ENCODE measurements at places on chromosomes 5 and 9.
A peak's percentile ranks its signal among the peaks of the same experiment; 100 is the strongest.

DNA sequence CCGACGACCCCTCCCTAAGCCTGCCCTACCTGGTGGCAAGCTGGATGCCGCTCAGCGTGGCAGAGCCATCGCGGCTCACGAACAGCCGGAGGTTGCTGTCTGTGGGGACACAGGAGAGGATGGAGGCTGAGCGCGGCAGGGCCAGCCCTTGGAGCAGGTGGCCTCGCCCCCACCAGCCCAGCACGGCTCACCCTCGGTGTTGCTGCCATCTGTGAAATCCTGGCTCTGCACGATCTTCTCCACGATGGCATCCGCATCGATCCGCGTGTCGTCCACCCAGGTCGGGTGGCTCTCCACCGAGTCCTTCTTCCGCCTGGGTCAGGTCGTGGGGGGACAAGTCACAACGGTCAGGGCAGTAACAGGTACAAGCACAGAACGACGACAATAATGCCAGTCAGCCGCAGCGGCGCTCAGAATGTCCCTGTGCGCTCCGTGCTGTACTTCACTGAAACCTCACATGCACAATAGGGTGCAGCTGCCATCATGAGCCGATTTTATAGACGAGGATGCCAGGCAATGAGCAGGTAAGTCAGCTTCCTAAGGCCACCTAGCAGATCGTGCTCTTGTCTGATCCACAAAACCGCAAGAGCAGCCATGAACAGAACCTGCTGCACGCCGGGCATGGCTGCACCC, 7.0 kb upstream of the DPM2 start:
- DNase-seq, result no peak

- DNase-seq, result no peak
Measured at GRCh38 chr5:88188458-88189132, 80.0 kb downstream of the TMEM161B start.

GRCh38 chr5:171158581-171158980, 150.5 kb upstream of the TLX3 start:
- DNase-seq, result no peak

- DNase-seq, result no peak
Measured at GRCh38 chr9:130172858-130173665, 858 bp downstream of the NCS1 start.

DNA sequence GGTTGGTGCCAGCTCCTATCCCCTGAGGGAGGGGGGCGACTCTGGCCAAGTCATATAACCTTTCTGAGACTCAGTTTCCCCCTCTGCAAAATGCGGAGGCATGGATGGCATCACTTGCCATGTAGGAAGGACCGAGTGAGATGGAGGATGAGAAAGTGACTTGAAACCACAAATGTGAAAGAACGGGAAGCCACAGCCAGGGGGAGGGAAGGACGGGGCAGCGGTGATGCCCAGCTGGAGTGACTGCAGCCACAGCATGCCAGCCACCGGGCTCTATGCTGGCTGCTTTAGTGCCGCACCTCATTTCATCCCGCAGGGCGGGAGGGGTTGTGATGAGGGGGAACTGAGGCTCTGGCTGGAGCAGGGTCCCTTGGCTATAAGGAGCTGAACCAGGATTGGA, 74.5 kb downstream of the HMCN2 start:
- DNase-seq, result no peak

GRCh38 chr5:16260000-16260399, 80.4 kb upstream of the MARCHF11 start:
- DNase-seq, result no peak

- no peak for DNase-seq
Measured at GRCh38 chr9:89721971-89722530, 117.2 kb downstream of the GADD45G start.

- DNase-seq, result no peak
Measured at GRCh38 chr5:140926443-140927227, 536 bp downstream of the PCDHAC1 start.

DNA sequence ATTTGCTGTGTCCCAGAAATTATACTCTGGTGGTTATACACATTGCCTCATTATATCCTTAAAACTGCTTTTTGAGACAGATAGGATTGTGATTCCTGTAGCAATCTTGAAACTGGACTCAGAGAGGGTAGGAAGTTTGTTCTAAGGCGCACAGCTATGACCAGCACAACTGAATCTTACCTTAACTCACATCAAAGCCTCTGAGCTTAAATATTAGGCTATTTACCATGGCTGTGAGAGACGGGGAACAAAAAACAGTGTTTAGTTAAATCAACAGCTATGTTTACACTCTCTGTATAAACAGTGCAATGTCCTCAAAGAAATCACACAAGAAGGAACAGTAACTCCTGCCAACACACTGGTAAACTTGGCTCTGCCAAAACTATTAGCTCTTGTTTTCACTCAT, 50.9 kb upstream of the TUT7 start:
- DNase-seq, result no peak

DNA sequence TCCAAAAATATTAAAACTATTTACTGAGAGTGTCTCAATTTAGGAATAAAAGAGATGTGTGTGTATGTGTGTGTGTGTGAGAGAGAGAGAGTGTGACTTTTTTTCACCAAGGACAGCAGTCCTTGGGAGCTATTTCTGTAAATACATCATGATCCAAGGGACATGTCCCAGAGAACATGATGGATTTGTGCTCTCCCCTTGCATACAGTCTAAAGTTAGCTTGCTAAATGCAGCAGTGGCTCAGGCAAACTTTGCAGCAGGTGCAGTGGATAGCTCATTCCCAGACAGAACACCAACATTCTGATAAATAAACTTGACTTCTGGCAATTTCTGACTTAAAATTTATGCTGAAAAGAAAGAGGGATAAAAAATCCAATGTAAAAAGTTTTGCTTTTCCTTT, 55.4 kb upstream of the SGCD start:
- no peak for DNase-seq

DNA sequence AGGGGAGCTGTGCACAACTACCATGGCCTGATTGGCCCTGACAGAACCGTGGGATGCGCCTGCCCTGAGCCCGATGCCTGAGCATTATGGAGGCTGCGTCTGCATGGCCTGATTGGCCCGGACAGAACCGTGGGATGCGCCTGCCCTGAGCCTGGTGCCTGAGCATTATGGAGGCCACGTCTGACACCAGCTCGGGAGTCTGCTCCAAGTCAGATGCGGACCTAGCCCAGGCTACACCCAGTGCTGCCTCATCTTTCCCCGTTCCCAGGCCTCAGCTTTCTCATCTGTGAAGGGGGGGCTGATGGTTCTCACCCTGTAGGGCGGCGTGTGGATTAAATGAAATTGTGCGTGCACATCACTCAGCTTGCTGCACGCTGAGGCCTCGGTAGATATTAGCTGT, 7.3 kb downstream of the CEP72 start:
- DNase-seq, result no peak

DNA sequence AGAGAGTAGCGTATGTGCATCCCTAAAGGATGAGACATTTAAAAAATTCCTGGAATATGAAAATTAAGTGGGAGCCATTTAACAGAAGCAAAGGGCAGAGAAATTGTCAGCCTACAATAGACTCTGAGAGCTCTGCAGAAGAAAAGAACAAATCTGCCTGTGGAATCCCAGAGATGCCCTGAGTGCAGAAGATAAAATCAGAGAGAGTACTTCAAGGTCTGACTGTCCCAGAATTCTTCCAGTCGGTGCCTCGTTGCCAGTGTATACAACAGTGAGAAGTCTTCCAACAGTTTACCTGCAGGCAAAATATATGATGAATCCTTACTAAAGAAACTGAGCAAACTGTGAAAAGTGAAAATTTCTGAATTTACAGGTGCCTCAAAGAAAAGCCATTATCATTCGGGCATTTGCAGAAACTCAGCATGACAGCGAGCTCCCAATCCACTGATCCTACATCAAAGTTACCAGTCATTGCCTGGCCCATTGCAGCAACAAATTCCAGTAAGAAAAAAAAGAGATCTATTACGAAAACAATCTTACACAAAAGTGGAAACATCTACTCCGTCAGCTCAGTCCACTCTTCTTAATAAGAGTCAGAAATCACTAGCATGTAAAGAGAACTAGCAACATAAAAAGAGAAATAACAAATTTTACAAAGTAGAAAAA, 92.8 kb upstream of the VCAN start:
- DNase-seq, result no peak

DNA sequence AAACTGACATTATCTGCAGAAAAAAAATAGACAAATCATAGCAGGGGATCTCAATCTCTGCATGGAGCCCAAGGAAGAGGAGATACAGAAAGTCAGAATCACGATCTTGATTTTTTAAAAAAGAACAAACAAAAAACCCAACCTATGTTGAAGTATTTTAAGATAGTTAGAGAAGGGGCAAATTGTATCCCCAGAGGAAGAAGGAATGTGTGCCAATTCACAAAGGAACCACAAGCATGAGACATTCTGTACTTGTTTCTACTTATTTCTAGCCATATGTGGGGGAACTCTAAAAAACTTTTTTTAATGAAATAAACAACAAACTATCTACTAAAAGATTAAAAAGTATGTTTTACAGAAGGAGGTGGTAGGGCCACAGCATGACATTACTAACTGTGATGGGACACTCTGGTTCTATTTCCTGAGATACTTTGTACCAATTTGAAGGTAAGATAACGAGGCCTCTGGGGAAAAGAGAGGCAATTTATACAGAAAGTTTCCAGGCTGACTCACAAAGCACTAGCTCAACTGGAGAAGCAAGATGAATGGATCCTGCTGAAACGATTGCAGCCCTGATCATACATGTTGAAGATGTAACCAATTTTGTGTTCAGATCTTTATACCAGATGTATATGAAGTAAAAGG, 22.5 kb downstream of the RANBP3L start:
- DNase-seq, result peak; percentile 37

GRCh38 chr5:130168211-130168610, 263.9 kb downstream of the CHSY3 start:
- DNase-seq, result no peak

GRCh38 chr9:101443364-101443771, 7.8 kb upstream of the ALDOB start:
- no peak for DNase-seq

DNA sequence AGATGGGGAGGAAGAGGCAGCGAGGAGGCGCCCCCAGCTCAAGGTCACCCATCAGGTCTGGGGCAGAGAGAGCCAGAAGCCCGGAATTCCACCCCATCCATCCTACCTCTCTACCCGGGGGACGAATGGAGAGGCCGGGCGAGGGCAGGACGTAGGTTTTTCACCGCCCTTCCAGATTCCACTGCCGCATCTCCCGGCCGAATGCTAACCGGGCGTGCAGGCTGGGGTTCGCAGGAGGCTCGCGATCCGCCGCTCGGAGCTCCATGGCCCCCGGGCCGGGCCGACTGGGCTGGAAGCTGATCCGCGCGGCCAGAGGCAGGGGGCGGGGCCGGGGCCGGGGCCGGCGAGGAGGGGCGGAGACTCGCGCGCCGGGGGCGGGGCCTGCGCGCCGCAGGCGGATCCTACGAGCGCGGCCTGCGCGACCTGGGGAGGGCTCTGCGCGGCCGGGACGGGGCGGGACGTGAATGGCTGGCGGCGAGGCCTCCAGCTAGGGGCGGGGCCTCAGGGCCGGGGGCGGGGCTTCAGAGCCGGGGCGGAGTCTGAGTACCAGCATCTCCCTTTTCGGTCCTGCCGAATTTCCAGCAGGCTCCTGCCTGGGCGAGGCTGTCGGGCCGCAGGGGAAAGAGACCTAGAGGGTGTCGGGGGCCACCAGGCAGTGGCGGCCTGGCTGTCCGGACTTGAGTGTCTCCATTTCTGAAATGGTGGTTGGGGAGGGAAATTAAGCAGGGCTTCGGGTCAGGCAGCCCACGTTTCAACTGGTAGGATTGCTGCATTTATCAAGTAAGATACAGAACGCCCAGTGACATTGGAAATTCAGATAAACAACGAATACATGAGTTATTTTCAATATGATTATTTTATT, at the start of gene ST6GALNAC4:
ST6GALNAC4 (minus strand) TSS at position 322 of the 862 bp plus-strand sequence. CDS start 622 bp downstream, outside the sequence.
- no peak for DNase-seq

GRCh38 chr5:147481874-147482705, 27.8 kb downstream of the DPYSL3 start:
- DNase-seq, result peak; percentile 32

DNA sequence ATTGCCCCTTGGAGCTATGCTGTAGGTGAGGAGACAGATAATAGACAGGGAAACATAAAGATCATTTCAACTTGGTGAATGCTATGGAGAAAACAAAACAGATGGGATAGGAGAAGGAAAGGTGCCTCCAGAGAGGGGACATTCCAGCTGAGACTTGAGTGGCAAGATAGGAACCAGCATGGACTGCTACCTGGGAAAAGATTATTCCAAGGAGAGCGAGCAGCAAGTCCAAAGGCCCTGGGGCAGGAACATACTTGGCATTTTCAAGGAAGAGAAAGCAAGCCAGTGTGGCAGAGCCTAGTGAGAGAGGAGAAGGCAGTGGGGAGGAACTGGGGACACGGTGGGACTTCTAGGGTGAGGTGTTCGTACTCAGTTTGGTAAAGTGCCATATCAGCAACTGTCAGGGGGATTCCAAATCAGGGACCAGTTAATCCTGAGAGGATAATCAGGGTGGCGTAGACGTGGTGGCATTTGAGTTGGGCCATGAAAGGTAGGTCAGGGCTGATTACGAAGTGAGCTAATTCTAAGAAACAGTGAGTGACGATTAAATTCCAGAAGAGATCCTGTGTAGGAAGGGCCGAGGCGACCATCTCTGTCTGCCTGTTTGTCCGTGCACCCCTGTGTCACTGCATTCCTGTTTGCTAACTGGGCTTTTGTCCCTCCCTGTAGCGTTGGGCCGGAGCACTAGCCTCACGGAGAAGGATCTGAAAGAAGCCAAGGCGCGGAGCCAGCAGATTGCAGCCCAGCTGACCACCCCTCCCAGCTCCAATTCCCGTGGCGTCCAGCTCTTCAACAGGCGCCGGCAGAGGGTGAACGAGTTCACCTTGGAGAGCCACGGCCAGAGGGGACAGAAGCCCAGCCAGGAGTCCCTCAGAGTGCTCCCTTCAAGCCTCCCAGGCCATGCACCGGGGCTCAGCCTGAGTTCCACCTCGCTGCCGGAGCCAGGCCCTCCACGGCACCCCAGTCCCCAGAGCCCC, 7.1 kb downstream of the SYNPO start:
- DNase-seq, result no peak

- DNase-seq, result no peak
Measured at GRCh38 chr9:113566712-113567071, 103.2 kb downstream of the RGS3 start.

- no peak for DNase-seq
Measured at GRCh38 chr9:95830768-95831167, 44.7 kb upstream of the ERCC6L2 start.

GRCh38 chr9:4035777-4036176, 264.1 kb downstream of the GLIS3 start:
- DNase-seq, result no peak

GRCh38 chr5:7714119-7714518, 136.8 kb downstream of the CFAP90 start:
- DNase-seq, result no peak

DNA sequence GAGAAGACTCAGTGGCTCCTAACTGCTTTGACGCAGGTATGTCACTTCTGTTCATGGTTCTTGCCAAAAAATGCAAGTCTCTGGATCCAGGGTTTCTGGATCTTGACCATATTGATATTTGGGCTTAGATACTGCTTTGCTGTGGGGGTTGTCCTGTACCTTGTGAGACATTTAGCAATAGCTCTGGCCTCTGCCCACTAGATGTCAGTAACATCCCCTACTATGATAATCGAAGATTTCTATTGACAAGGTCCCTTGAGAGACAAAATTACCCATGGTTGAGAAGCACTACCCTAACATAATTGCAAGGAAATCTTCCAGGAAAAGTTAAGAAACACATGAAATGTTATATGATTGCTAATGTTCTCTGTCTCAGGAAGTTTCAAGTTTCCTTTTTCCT, 285.4 kb downstream of the TMEM232 start:
- peak; percentile 8 for DNase-seq

GRCh38 chr5:180472269-180472668, 21.9 kb upstream of the CNOT6 start:
- DNase-seq, result no peak
